Hematopoietic multipotent progenitor cell (in vitro differentiated cells): ENCODE measurements at places on chromosomes 13 and 19. TPM values are rescaled to one million over a fixed set of nuclear protein-coding genes. Genes with fewer than 3 reads are reported as not detected.
A peak's percentile ranks its signal among the peaks of the same experiment; 100 is the strongest.

- DNase-seq: no peak
Measured at GRCh38 chr19:28419312-28419711, 793.6 kb downstream of the UQCRFS1 start.

RFPL4AL1 gene
- total RNA-seq: not detected

PPM1N gene
- total RNA-seq: 1.9 TPM

ZNF536 gene
- under 0.01 TPM for total RNA-seq

GRCh38 chr19:17001603-17002183, 24.9 kb downstream of the CPAMD8 start:
- peak; percentile 18 for DNase-seq

DNA sequence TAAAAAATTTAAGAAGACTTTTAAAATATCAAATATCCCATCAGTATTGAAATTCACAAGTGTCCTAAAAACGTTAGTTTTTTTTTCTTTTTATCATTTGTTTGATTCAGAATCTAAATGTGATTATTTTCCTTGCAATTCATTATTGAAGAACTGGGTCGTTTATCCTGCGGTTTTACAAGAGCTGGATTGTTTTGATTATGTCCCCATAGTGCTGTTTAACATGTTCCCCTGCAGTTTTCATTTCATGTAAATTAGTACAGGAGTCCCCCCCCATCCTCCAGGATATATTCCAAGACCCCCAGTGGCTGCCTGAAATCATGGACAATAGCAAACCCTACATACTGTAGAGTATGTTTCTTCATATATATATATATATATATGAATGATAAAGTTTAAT, 105.7 kb downstream of the KCTD15 start:
- DNase-seq: no peak

- no peak for DNase-seq
Measured at GRCh38 chr13:42615691-42616090, 41.7 kb downstream of the TNFSF11 start.

- DNase-seq: no peak
Measured at GRCh38 chr19:56831255-56831654, 9.3 kb downstream of the PEG3 start.

DNA sequence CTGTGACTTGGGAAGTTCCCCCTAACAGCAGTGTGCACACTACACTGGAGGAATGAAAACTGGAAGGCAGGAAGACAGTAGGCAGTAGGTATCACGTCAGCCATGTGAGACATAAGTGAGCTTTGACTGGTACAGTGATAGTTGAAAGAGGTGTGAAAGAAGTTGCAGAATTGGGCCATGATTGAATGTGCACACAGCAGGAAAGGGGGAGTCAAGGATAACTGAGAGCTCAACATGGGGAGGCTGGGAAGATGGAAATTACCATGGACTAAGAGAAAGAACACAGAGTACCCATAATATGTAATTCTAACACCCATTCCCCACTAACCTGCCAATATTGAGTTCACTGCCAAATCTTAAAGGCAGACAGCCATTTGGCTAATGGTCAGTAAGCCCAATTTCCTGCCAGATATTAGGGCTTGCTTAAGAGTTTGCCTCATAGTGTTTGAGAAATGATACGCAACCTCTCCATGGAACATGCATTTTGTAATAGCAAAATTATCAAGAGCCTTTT, 321.7 kb downstream of the DCT start:
- DNase-seq: no peak

DNA sequence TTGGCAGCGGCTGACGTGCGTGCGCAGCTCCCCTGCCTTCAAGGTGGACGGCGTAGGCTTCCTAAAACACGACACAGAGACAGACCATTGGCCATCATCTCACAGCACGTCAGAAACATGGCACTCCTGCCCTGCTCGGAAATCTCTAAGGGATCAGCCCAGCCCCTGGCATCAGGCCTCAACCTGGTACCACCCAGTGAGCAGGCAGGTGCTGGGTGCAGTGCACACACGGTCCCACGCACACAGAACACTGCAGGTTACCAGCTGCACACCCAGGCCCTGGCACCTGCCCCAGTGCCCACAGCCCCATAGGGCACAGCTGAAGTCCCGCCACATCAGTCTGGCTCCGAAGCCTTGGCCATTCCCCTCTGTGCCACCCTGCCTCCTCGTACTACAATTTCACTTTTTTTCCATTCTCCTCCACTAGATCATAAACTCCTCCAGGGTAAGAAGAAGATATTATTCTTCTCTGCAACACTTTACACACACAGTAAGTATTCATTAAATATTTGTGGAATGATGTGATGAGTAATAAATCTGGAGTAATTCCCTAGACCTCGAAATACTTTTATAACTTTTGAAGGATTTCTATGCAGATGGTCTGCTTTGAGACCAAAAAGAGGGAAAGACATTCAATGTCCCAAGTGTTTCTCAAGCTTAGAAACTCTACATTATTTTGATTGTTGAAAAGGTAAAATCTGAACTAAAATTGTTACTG, 156.4 kb downstream of the COL4A1 start:
- no peak for DNase-seq

GRCh38 chr13:83883061-83883523, 818 bp upstream of the SLITRK1 start:
- DNase-seq: no peak

DNA sequence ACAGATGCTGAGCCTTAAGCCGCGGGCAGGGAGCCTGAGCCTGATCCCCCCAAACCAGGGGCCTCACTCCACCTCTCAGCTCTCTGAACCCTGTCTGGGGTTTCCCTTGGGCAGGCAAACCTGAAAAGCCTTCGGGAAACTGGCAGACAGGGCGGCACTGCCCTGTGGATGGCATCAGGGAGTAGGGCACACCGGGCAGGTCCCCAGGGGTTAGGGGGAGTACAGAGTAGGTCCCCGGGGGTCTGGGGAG, 9.7 kb downstream of the MKNK2 start:
- DNase-seq: no peak

DNA sequence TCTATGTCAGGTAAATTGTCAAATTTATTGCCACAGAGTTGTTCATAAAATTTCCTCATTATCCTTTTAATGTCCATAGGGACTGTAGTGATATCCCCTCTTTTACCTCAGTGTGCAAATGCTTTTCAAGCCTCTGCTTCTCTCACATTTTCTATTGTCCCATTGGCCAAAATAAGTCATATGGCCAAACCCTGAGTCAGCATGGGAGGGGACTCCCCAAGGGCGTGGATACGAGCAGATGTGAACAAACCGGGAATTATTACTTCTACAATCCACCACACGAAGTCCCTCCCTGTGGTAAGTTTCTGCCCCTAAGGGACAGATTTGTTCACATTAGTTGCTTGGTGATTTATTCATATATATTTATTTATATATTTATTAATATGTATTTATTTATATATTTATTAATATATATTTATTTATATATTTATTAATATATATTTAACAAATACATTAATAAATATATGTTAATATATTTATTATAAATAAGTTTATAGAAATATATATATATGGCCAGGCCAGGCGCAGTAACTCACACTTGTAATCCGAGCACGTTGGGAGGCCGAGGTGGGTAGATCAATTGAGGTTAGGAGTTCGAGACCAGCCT, 20.1 kb upstream of the CAMSAP3 start:
- DNase-seq: peak; percentile 56

GRCh38 chr13:40874138-40874779, 84.8 kb downstream of the SLC25A15 start:
- no peak for DNase-seq

LHB gene
- total RNA-seq: not detected

- no peak for DNase-seq
Measured at GRCh38 chr19:56750658-56751057, 79.1 kb upstream of the ZNF835 start.

- DNase-seq: no peak
Measured at GRCh38 chr13:26386026-26386425, 132.1 kb downstream of the CDK8 start.

GRCh38 chr19:50313812-50314536, 15.2 kb downstream of the KCNC3 start:
- no peak for DNase-seq
